DMS 273 treated with DMSO at 0.1 percent for 48 hours (cell line): ENCODE measurements at places on chromosomes 5 and 9.

DNA sequence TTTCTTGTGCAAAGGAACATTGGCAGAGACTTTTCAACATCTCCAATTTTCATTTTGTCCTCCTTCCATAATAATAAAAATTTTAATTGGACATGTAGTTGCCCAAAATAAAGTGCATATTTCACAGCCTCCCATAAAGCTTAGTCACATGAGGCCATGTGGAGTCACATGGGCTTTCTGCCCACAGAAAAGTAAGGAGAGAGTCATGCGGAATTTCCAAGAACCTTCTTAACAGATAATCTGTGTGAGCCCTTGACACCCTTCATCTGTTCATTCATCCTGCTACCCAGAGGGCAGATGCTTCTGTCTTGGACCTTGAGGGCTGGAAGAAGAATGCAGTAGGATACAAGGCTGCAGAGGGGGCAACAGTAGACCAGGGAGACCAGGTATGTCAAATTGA, 60.7 kb downstream of the APTX start:
- DNase-seq = no peak

DNA sequence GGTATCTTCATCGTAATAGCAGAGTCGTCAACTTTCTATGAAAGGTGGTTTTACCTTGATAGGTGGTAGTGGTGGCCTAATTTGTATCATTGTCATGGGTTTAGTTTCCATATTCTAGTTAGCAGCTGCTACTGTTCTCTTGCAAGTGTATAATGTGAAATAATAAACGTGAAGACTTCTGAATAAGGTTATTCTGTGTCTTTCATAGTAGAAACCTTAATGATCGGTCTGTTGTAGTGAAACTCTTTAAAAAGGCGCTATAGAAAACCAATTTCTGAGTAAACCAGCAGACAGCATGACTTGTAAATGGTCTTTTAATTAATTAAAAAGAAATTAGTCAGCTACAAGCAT, 1.6 kb downstream of the SET start:
- no peak for DNase-seq

DNA sequence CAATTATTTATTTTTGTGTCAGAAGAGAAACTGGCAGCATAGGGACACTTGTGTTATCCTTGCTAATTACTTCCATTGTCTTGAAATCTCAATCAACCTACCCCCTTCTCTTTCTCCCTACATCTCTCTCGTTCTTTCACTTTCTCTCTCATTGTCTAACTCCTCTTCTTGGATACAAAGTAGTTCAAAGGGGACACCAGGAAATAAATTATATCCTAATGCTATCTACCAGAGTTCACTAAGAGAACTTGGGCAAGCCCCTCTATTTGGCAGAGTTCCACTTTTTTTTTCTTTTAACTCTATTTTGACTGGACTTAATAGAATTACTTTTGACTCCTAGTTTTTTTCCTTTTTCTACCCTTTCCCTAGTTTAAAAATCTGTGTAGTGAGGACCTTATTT, 102.2 kb downstream of the MEF2C start:
- DNase-seq = no peak

GRCh38 chr5:122333564-122333963, 21.5 kb downstream of the SNCAIP start:
- DNase-seq = no peak

DNA sequence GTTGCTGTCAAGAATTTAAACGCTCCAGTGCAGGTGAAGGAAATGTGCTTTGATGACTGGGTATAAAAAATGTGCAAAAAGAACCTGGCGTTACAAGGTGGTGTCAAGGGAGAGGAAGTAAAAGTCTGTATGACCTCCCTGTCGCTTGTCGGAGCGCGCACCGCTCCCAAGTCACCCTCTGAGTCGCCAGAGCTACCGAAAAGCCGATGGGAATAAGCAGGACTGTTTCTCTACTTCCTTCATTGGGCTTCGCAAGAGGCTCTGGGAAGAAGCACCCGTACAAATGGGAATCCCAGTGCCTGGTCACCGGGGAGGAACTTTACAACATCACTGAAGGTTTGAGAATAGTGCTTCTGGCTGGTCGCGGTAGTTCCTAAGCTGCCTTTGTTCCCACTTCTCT, 1.3 kb upstream of the DMRT2 start:
- no peak for DNase-seq

- no peak for DNase-seq
Observed at GRCh38 chr9:12989669-12990068, 214.8 kb downstream of the LURAP1L start.

DNA sequence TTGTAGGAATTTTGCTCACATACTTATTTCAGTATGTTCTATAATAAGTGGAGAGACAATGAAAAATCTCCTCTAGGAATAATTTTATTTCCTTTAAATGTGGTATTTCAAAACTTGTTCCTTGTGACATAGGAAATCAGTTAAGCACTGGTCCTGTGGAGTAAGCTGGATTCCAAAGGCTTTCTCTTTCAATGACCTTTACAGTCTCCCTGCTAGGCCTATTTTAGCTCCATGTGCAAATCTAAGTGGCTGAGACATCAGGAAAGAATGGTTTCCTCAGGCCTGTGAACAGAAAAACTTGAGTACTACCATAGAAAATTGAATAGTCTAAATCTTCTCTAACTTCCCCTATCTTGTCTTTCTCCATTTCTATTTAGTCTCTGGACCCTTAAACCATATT, 514.2 kb upstream of the TLE4 start:
- DNase-seq = no peak

DNA sequence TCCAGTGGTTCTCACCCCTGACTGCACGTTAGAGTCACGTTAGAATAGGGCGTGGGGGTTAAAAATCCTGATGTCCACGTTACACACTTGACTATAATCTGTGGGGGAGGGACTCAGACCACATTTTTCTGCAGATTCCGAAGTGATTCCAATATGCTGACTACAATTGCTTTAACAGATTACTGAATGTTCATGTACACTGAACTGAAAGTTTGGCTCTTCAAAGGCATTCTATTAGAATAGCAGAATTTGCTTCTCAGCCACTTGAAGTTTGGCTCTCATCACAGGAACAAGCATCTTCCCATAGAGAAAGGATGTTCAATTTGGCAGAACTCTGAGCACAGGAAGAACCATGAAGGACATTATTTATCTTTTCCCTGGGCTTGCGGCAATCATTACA, 84.5 kb downstream of the HAPLN1 start:
- DNase-seq = no peak

GRCh38 chr5:93800988-93801811, 59.8 kb upstream of the POU5F2 start:
- DNase-seq = peak; percentile 39

DNA sequence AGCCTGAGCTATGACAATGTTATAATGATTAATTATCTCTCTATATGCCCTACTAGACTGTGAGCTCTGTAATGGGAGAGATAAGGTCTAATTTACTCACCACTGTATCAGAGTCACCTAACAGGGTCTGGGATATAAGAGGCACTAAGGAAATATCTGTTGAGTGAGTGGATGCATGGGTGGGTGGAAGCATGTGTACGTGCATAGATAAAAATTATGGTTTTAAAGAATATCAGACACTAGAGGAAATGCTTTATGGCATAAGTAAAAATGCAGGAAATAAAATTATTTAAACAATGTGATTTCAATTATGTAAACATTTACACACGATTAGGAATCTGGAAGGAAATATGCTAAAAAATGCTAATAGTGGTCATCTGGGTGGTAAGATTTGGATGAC, 137.8 kb downstream of the SPOCK1 start:
- DNase-seq = no peak

GRCh38 chr5:37840053-37841034, 503 bp upstream of the GDNF start:
- DNase-seq = no peak

DNA sequence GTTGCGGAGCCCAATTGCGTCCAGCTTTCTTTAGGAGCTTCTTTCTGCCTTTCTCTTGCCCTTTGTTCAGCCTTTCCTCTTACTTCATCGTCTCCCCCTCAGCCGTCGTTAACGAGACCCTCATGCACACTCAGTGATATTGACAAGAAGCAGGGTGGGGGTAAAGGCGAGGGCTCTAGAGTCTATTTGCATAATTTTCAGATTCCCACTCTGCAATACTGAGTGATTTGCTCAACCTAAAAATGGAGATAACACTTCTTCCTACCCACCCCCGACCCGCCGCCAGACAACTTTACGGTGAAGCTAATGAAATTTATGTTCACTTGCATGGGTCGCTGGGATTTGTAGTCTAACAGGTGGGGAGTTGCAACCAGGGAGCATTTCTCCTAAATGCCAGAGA, 1.3 kb upstream of the TBC1D2 start:
- no peak for DNase-seq

GRCh38 chr5:157109744-157110143, 900 bp upstream of the HAVCR2 start:
- no peak for DNase-seq

DNA sequence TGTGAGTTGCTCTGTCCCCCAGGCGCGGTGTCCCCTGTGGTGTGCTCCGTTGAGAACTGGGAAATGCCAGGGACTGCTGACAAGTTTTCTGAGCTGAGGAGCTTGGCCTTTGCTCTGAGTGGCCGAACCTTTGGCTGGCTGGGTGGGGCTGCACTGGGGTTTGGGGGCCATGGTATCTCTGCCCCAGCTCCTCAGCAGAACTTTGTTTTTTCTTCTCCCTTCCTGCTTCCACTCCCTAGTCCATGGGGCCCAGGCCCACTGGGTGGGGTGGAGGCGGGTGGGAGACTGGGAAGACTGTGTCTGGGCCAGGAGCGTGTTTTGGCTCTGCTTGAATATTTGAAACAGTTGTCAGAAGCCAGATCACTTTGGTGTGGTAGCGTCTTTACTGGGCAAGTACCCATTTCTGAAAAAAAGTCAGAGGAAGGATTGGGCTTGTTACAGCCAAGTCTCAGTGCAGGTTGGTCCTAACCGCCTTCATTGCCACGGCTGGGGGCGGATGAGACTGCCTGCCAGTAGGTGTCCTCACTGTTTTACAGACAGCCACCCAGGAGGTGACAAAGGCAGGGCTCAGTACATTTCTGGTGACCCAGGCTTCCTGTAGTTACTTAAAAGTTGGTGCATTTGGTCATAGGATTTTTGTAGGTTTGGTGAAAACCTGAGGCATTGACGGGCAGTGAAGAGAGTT, 92.7 kb downstream of the DAB2IP start:
- no peak for DNase-seq

DNA sequence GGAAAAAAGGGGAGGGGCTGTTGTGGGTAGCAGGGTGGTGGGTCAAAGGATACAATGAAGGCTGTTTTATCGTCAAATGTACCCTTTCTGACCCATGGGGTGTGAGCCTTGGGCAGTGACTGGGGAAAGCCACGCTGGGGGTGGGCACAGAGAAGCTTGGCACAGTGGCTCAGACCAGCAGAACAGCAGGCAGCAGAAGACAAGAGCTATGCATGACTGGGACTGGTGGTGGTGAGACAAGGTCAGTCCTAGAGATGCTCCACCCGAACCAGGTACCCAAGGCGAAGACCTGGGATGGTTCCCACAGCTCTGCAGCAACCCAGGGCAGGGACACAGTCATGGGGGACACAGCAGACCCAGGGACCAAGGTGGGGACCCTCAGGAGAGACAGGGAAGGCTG, 38.3 kb downstream of the BICD2 start:
- DNase-seq = no peak
